ENCODE measurements at places on chromosomes 4 and X.

GRCh38 chr4:154454710-154455109 lies 36.9 kb downstream of the DCHS2 start:
- no peak for DNase-seq

DNA sequence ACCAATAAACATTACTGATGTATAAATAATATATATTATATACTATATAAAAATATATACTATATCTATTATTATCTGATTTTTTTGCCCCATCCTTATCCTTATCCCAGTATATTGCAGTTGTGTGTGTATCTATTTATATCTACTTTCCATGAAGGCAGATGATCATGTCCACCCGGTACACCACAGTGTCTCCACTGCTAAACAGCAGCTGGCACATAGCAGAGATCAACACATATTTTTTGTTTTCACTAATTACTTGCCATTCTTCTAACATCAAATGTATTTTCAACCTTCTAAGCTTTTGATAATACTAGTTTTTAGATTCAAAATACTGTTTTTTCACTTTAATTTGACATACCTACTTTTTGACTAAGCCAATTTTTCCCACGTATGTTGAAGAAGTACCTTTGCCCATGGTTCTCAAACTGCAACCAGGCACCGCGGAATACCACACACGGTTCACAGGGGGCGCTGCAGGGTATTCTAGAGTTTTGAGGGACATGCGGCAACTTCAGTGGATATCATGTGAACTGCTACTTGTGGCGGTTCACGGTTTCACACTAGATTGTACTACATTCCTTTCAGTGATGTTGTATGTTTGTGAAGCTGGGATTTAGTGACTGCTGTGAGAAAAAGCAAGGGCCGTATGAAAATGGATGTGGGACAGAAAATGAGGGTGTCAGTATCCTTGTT lies 182.5 kb upstream of the NPY2R start:
- DNase-seq: peak; percentile 20

GRCh38 chrX:136310411-136310810 lies 9.6 kb downstream of the ADGRG4 start:
- DNase-seq: peak; percentile 49

GRCh38 chrX:19670321-19670750 lies 155.0 kb upstream of the MAP3K15 start:
- DNase-seq: peak; percentile 54

GRCh38 chrX:103830848-103831247 lies 1.2 kb downstream of the RAB9B start:
- no peak for DNase-seq

- DNase-seq: no peak
Measured at GRCh38 chrX:7205037-7205577, 57.2 kb upstream of the PUDP start.

DNA sequence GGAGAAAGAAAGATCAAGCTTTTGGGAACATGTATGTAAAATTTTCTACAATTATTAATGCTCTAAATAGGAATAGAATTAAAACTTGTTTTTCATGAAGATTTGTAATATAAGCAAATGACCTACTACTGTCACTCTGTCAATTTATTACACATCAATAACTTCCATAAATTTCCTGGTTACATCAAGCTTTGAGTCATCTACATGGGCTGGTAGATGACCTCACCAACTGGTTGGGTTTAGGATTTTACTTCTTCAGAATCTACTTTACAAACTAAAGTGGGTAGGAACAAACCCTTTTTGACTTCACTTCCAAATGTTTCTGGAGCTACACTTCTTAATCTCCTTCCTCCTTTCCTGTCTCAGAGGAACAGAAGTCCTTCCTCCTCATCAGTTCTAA lies 12.0 kb upstream of the LRAT start:
- DNase-seq: no peak

- no peak for DNase-seq
Measured at GRCh38 chr4:186780291-186781031, 56.8 kb upstream of the FAT1 start.

GRCh38 chr4:15396157-15396800 lies 31.6 kb upstream of the C1QTNF7 start:
- DNase-seq: peak; percentile 51

- DNase-seq: no peak
Measured at GRCh38 chrX:2960861-2961515, 31.8 kb upstream of the ARSD start.

DNA sequence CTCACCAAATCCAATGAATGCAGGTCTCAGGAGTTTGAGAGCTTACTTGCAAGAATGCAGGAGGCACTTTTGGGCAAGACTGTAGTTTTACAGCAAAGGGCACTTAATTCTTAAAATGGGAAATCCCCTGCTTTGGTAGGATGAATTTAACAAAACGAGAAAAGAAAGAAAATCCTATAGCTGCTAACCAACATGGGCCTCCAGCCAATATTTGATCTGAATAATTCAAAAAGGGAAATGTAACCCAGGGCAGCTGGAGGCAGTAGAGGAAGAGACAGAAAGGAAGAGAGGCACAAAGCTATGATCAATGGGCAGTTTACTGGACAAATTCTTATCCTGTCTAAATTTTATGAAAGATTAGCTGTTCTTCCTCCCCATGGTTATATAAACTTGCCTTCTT lies 142.3 kb downstream of the SH3KBP1 start:
- no peak for DNase-seq

DNA sequence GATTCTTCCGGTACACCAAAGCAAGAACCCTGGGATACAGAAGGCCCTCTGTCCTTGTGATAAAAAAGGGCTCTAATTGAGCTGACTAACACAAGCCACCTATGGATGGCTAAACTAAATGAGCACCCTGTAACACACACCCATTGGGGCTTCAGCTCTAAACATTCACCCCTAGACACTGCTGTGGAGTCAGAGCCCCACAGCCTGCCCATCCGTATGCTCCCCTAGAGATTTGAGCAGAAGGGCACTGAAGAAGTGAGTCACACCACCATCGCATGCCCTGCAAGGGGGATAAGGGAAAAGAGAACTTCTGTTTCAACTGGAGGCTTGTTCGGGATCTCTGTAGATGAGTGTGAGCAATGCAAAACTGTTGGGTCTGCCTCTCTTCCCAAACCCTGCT lies 545.2 kb downstream of the KCTD8 start:
- no peak for DNase-seq

GRCh38 chr4:76744241-76744921 lies 153.6 kb downstream of the SOWAHB start:
- DNase-seq: peak; percentile 95

GRCh38 chr4:41620594-41621256 lies 82.8 kb downstream of the LIMCH1 start:
- no peak for DNase-seq

GRCh38 chrX:132819711-132820264 lies 138.6 kb downstream of the HS6ST2 start:
- no peak for DNase-seq

- DNase-seq: no peak
Measured at GRCh38 chr4:15925830-15926229, 12.7 kb downstream of the FGFBP1 start.

DNA sequence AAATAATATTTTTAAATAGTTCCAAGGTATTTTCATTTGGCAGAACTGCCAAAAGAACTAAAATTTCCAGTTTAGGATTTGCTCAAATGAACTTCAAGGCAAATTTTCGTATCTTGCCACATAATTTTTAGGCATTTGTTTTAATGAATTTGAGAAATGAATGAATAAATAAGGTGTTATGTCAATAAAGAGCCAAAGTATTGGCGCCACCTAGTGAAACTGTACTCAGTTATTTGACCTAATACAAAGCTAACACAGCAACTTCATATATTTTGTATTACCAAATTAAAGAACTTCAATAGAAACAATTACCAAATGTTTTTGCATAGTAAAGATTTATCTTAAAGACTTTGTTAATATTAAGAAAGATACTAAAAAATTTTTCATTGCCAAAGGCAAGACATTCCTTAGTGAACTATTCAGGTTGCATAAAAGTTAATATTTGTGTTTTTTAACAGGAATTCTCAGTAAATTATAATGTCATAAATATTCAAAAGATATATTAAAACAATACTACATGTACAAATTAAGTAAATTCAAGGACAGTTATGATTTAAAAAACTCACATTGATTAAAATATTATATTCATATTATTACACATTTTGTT lies 50.3 kb downstream of the STPG2 start:
- DNase-seq: peak; percentile 3

GRCh38 chr4:1480720-1481119 lies 74.5 kb upstream of the NKX1-1 start:
- DNase-seq: no peak

DNA sequence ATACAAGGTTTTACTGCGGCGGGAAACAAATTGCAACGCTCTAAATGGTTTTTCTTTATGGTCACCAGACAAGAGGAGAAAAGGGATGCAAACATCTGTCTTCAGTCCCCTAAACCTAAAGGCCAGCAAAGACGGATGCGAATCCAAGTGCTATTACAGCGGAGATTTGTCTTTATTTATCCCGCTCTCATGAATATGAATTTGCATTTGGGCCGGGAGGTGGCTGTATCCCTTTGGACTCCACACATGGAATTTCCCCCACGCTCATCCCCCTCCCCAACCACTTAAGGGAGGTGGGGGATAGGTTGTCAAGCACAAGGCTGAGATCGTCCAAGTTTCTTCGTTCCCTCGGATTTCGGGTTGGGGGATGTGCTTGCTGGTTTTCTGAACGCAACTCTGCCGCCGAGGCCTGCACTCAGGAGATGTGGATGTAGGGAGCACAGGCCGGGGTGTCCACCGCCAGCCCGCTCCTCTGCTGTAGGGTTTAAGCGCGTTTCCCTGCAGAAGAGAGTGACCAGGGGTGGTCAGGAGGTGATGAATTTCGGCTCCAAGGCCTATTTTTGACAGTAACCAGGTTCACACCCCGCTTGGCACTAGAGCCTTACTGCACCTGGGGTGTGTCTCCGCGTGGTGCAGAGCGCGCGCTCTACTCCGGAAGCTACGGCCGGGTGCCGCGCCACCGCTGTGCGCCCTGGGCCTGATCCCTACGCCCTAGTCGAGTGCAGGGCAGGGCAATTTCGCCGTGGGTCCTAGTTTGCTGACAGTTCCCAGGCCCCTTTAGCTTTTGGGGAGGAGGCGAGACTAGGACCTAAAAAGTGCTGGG lies 2.3 kb upstream of the PHOX2B start:
- DNase-seq: no peak

DNA sequence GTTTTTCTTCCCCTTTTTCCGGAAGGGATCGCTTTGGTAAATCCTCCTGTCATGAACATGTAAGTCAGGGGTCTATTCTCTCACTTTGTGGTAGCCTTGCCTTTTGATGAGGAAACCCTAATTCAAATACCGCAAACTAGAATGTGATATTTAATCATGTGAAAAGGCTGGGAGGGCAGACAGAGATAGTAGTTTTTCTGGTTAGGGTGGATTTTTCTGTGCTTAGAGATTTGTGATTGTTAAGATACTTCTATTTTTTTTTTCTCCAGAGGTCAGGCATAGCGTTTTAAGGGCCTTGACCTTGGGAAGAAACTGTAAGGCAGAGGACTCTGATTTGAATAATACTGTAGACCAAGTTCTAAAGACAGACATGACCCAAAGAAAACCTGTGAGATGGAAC lies 41.8 kb upstream of the PACRGL start:
- no peak for DNase-seq

GRCh38 chrX:139787601-139788000 lies 79.6 kb upstream of the MCF2 start:
- DNase-seq: no peak
